Fibroblast of the aortic adventitia (primary cell): ENCODE measurements at places on chromosomes 12 and 14.

DNA sequence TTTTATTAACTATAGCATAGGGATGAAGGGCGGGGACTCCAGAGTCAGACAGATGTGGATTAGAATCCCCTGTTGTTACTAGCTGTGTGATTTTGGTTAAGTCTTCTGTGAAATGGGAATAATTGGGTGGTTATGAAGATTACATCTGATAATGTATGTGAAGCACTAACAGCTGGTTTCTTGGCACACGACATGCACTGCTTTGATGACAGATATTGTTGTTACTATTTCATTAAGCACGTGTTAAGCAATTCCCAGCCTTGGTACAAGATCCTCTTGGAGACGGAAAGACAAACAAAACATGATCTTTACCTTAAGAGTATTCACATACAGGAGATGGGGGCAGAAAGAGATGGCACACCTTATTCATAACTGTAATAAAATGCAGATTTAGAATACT lies 7.9 kb downstream of the PPFIBP1 start:
- DNase-seq = no peak

DNA sequence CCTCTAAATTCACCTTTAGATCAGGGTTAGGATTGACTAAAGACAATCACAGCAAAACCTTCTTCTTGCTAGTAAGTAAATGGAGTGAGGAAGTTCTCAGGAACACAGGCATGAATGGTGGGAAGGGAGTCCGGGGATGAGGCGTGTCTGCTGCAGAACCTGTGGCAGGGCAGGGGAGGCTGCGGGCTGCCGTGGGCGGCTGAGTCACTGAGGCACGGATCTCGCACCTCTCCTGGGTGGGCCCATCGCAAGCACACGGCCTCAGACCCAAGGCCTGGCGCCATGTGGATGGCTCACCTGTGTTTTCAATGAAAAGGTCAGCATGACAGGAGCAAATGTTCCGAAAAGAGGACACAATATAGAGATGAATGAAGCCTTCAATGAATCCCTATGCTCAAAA lies 85.4 kb downstream of the PIWIL1 start:
- DNase-seq = no peak

DNA sequence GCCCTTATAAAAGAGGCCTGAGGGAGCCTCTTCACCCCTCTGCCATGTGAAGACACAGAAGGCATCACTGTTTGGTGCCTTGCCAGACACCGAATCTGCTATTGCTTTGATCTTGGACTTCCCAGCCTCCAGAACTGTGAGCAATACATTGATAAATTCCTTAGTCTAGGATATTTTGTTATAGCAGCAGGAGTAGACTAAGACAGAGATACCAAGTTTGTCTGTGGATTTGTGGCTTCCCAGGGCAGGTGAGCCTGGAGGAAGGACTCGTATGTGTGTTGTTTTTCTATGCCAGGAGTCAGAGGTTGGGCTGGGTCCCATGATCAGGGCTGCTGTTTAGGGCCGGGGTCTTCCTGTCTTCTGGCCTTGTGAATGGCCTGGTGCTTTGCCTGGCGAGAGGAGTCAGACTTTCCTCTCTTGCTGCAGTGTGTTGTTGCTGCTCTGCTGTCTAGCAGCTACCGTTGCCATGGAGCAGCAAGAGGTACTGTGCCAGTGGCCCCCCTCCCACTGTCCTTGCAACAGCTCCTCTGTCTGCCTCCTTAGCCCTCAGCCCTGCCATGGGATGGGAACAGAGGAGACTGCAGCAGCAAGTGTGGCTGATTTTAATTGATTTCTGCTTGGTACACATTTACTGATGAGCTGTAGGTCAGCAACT lies 111.2 kb downstream of the CHST11 start:
- no peak for DNase-seq

- DNase-seq = peak; percentile 1
Observed at GRCh38 chr12:99386907-99387306, 260.6 kb upstream of the GARIN6 start.

GRCh38 chr12:52155048-52155868 lies 36.6 kb downstream of the KRT80 start:
- DNase-seq = peak; percentile 59

DNA sequence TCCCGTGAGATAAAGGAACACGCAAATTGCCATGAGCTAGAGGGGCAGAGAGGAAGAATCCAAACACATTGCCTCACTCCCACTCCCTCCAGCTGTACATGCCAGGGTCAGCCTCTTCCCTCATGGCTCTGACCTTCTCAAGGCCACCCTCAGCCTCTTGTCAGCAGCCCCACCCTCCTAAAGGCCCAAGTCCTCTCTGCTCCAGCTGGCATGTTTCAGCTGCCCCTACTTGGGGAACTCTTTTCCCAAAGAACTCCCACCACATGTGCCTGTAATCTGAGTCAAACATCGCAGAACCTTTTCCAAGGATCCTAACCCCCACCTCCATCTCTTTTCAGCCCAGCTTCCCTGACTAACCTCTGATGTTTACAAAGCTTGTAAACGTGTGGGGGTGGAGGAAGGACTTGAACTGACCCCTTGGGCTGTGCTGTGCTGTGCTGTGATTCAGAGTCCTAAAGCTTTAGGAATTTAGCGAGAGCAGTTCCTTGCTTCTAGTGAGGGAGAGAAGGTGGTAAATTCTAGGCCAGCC lies 7.3 kb upstream of the CACNB3 start:
- peak; percentile 78 for DNase-seq

- DNase-seq = no peak
Observed at GRCh38 chr14:72126561-72126960, 194.3 kb downstream of the RGS6 start.

GRCh38 chr12:82873951-82874350 lies 187.2 kb downstream of the TMTC2 start:
- no peak for DNase-seq

DNA sequence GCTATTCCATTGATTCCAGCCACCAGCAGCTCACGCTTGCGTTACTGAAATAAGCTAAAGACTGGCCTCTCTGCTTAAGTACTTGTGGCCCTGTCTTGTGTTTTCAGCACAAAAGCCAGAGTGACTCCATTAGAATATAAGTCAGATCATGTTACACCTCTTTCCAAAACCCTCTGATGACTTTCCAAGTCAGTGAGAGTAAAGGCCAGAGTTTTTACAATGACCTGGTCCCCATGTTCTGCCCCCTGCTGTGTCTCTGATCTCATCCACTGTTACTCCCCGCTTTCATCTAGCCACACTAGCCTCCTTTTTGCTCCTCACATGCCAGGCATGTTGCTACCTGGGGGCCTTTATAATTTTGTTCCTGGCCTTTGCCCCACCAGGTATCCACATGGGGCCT lies 6.9 kb upstream of the CKAP4 start:
- no peak for DNase-seq

DNA sequence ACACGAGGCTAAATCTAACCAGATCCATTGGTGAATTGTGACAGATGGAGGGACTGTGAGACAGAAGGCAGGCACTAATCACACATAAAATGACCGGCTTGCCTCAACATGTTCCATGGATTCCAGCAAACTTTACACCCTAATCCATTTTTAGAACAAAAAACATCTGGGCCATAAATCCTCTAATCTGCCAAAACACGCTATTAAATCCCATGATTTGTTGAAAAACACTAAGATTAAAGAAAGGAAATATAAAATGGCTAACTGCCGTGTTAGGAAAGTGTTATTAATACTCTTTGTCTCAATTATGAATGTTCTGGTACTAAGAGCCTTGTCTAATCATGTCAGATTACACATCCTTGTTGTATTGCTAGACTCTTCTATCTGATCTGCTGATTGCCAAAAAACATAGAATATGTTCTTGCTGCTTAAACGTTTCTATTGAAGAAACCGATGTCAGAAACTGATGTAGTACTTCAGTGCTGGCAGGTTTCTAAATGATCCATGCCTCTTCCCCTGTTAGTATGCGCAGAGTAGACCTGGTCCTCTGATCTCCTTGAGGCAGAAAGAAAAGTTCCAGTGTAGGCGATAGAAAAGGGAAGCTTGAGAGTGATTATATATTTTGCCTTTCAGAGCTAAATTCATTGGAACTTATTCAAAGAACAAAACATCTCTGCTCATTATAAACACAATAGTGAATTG lies 384.9 kb downstream of the SOX5 start:
- no peak for DNase-seq

DNA sequence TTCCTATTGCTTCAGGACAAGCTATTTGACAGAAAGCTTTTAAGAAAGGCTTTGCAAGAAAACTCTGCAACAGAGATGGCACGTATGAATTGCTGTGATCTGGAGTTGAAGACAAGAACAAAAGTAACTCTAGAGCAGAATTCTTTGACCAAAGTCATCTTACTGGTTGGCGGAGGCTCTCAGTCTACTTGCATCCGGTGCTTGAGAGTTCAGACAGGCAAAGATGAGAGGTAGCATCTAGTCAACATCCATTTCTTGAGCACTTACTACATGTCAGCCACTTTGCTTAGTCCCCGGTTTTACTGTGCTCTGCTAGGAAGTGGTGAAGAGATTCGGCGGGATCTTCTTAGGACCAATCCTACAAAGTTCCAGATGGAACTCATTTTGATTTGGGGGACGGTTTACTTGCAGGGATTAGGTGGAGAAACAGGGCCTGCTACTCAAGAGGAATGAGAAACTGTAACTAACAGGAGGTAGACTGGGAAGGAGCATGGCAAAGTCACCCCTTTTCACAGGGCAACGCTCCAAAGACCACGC lies 404 bp upstream of the CCDC91 start:
- DNase-seq = no peak

DNA sequence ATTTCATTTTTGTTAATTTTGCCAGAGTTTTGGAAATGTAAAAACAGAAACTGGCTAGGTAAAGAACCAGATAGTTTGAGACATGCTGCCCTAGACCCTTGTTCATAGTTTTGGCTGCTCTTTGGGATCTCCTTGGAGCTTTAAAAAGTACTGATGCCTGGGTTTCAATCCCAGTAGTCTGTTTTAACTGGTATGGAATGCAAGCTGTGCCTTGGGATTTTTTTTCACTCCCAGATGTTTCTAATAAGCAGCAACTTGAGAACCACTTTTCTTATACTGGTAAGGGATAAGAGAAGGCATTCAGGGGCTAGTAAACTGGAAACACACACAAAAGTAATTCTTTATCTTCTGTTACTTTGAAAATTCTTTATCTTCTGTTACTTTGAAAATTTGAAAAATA lies 18.8 kb downstream of the SLC35F4 start:
- peak; percentile 91 for DNase-seq

DNA sequence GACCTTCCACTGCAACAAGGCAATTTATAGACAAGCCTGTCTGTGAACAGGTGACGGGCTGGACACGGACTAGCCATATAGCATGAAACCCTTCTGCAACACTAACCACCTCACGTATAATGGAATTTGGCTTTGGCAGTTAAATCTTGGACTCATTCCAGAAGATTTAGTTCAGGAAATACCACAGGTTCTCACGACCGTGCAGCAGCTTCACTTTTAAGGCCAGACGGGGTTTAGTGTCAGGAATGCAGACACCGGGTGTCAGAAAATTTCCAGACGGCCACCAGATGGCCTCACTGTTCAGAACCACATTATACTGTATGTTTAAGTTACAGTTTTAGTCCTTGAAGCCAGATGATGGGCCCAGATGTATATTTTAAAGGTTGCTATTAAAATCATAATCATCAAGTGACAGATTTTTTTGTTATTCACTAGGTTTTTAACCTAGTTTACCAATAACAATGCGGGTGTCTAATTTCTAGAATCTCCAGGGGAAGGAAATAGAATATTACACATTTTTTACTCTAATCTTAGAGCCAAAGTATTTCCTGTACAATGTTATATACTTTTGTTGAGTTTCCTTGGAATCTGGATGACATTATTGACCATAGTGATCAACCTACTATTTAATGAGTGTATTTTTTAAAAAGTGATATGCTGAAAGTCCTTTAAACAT lies 90.5 kb upstream of the TMPO start:
- DNase-seq = peak; percentile 87

DNA sequence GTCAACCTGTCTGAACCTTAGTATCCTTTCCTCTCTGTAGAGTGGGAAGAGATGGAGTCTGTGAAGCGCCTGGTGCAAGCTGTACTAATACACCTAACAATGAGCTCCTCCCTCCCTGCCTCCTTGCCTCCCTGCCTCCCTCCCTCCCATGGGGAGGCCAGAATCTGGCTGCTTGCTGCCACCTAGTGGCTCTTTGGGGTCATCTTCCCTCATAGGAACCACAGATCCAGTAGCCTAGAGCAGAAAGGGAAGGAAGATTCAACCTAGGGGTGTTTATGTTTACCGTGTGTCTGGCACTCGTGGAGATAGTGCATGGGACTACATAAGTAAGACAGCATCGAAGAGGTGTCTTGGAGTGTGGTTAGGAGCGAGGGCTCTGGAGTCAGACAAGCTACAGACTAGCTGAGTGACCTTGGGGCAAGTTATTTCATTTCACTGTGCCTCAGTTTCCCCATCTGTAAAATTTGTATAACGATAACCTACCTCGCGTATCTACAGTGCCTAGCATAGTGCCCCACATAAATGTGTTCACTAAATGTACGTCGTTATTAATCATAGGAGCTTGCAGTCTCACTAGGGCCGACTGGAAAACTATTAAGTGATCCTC lies 35.5 kb upstream of the TSPAN9 start:
- DNase-seq = peak; percentile 71

DNA sequence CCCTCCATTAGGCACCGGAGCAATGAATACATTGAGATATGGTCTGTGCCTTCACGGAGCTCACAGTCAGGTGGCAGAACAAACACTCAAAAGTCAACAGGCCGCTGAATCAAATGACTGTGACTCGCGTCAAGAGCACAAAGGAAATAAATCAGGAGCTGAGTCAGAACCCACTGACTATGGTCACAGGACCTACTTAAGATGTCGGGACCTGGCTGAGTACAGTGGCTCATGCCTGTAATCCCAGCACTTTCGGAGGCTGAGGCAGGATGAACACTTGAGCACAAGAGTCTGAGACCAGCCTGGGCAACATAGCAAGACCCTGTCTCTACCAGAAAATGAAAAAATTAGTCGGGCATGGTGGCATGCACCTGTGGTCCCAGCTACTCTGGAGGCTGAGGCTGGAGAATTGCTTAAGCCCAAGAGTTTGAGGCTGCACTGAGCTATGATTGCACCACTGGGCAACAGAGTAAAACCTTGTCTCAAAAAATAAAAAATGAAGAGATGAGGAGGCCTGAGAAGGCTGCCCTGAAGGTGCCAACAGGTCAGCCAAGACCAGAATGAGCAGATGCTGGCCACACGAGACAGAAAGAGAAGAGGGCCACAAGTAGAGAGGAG lies 19.9 kb downstream of the TMEM233 start:
- DNase-seq = peak; percentile 31
